ENCODE measurements at places on chromosomes 5 and 9.

- DNase-seq = no peak
Observed at GRCh38 chr9:86020731-86021130, 78.6 kb downstream of the GOLM1 start.

DNA sequence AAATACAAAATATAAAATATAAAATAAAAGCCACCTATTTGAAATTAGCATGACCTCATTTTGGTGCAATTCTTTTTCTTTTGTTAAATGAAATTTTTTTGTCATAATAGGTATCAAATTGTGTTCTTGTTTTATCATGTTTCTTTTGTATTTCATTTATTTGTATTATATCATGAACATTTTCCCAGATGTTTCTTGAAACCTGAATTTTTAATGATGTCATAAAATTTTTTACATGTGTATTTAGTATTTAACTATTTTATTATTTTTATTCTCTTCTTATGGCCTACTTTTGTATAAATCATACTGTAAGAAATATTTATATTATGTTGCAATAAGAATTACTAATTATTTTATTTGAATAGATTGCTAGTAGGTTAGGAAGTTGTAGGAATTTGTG is 361.7 kb downstream of the TMEM161B start:
- no peak for DNase-seq

- no peak for DNase-seq
Observed at GRCh38 chr9:14170392-14170931, 143.5 kb downstream of the NFIB start.

DNA sequence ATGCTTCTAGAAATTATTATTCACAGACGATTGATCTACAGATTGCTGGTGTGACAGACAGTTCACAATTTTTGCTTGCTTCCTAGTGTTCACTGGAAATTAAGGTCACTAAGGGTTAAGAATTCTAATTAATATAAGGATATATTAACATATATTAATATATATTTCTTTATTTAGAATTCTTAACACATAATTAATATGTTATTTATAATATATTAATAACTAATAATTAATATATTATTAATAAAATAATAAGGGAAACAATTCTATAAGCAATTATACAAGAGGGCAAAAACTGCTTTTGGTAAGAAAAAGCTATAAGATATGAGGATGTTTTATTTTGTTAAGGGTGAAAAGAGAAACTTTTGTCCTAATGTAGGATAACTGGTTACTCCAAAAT is 56.3 kb downstream of the PDE6A start:
- no peak for DNase-seq

- no peak for DNase-seq
Observed at GRCh38 chr5:952597-953271, 55.9 kb upstream of the NKD2 start.

DNA sequence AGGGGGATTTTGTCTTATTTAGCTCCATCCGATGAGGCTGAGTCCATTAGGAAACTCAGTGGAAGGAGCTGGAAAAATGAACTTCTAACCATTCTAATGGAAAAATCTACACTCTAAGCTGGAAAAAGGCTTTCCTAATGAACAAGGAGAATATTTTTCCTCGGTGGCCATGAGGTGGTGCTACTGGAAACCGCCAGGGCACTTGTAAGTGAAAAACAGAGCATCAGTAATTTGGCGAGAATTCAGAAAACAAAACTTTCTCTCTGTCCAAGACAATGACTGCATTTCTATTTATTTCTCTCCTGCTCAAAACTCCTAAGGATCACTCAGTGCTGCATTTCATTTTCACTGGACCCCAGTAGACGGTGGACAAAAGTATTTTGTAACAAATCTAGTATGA is 237.6 kb downstream of the TENT4A start:
- no peak for DNase-seq

DNA sequence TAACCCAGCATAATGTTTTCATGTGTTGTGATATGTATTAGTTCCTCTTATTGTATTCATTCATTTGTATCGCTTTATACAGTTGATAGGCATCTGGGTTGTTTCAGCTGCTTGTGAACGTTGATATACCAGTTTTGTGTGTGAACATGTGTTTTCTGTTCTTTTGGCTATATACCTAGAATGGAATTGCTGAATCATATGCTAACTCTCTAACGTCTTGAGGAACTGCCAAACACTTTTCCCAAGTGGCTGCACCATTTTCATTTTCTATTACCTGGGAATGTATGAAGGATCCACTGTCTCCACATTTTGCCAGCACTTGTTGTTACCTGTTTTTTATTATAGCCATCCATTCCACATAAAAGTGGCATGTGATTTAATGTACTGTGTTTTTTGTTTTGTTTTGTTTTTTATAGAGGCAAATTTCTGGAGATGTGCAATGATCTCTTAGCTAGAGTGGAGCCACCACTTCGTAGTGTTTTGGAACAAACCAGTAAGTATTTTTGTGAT is 34.6 kb downstream of the HSPA4 start:
- DNase-seq = no peak

- no peak for DNase-seq
Observed at GRCh38 chr9:34119713-34120112, 6.8 kb downstream of the DCAF12 start.

- DNase-seq = no peak
Observed at GRCh38 chr9:134061019-134061687, 6.7 kb downstream of the BRD3 start.

DNA sequence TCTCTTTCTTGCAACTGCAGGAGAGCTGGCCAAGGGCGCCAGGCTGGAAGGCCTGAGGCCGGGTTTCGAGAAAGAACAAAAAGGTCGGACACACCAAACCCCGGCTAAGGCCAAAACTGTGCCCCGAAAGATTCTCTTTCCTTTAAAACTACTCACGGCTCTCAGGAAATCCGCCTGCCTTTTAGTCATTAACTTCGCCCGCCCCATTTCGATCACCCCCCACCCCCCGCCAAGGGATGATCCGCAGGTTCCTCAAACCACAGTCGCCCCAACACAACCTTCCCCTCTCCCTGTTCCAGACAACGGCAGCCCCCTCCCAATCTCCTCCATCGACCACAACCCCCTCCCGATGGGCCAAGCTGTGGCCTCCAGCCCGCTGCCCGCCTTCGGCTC is 536 bp downstream of the FEM1C start:
- peak; percentile 50 for DNase-seq

GRCh38 chr5:20033881-20034280 is 45.9 kb upstream of the CDH18 start:
- DNase-seq = no peak

DNA sequence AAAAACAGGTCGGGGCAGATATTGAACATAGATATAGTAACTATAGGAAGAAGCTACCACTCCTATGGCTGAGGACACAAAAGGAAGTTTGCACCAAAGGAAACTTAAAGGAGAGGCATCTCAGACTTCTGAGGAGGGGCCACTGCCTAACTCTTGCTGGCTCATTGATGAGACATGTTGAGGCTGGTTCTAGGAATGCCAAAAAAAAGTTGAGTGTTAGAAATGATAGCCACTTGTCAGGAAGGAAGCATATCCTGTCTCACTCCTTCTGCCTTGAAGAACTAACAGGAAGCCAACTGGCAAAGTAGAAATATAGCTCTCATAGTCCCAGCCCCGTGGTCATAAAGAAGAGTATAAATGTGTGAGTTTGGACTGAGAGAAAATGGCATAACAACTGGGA is 23.3 kb upstream of the STOM start:
- peak; percentile 70 for DNase-seq

GRCh38 chr9:79362100-79363081 is 209.4 kb upstream of the TLE4 start:
- DNase-seq = peak; percentile 47

GRCh38 chr9:34114436-34114835 is 12.1 kb downstream of the DCAF12 start:
- no peak for DNase-seq

GRCh38 chr9:127201071-127201541 is 63.5 kb upstream of the GARNL3 start:
- no peak for DNase-seq

DNA sequence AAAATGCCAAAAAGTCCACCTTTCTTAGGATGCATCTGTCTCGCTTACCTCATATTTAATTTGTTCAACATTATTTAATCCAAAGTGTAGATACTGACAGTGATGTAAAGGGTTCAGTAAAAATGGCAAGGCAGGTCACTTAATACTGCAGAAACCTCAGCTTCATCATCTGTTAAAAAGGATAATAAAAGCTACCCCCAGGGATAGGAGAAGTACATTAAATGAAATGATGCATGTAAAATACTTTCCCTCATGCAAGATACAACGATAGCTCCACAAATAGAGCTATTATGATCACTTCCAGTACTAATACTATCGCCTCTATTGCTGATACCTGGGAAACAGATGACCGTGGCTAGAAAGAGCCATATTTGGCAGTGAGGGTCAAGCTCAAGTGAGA is 82.9 kb downstream of the SLC1A1 start:
- no peak for DNase-seq

GRCh38 chr9:113721856-113722255 is 154.3 kb upstream of the ZNF618 start:
- DNase-seq = no peak

DNA sequence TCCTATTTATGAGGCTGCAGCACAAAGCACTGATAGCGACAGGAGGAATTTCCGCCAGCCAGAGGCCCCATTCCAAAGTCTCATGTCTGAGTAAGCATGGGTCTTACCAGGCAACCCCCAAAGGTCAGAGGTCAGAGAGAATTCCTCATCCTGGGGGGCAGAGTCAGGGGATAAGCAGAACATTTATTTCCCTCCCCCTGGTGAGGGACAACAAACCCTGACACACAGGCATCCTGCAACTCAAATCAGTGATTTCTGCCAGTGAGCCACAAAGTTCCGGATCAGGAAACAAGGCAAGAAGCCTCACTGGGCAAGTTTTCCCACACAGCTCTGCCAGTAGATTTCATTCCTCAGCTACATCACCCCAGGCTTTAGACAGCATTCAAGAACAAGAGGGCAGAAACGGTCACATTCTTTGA is 37.0 kb downstream of the ADAMTS12 start:
- peak; percentile 95 for DNase-seq

DNA sequence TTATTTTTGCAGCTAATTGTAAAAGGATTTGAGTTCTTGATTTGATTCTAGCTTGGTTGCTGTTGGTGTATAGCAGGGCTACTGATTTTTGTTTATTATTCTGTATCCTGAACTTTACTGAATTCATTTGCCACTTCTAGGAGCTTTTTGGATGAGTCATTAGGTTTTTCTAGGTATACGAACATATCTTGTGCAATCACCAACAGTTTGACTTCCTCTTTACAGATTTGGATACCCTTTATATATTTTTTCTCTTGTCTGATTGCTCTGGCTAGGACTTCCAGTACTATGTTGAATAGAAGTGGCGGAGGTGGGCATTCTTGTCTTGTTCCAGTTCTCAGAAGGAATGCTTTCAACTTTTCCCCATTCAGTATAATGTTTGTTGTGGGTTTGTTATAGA is 210.8 kb downstream of the FGF10 start:
- DNase-seq = no peak

GRCh38 chr5:110045158-110045557 is 355.4 kb downstream of the MAN2A1 start:
- DNase-seq = no peak

DNA sequence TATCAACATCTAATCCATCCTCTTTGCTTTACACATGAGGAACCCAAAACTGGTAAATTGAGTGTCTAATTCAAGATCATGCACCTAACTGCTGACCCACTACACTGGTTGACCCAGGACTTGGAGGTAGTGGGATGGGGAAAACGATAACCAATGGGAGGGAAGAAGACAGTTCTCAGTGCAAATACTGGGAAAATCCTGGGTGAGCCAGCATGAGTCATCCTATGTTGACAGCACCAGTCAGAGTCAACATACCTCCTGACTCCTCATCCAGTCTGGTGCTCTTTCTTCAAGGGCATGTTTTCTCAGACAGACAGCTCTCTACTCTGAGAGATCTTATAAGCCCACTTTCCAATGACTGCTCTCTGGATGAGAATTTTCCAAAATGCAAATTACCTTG is 232.8 kb upstream of the PTGER4 start:
- peak; percentile 80 for DNase-seq

DNA sequence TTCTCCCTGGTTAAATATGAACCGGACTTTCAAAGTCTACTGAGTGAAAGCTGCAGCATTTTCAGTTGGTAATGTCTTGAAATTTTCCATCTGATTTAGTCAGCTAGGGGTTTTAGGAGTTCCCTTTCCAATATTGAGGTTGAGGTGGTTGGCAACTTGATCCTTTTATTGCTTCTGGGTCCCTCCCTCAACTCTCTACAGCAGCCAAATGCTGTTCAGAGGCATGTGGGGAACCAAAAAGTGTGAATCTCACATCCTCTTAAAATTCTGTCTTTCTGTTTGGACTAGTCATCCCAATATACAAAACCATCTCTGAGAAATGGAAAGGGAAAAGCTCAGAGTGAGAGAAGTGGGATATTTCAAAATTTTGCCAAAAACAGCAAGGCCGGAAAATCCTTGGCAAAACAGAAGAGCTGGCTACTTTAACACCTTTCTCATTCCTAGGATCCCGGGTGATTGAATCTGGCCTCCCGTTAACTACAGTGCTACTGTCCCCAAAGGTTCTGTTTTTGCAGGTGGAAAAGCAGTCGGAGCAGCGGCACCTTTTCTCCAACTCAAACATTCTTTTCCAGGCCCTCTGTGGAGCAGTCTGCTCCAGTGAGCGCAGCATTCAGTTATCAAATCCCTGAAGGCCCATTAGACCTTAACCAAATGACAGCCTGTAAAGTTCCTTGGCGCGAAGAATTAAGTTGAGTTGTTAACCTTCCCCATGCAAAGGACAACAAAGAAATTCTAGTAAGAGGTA is 345.9 kb upstream of the NUDT12 start:
- DNase-seq = no peak

- DNase-seq = no peak
Observed at GRCh38 chr5:128766406-128766805, 198.9 kb upstream of the SLC27A6 start.

All from EL (cell line).